Tibial artery (tissue), 4 donors: ENCODE measurements at places on chromosomes 11 and 22.

DNA sequence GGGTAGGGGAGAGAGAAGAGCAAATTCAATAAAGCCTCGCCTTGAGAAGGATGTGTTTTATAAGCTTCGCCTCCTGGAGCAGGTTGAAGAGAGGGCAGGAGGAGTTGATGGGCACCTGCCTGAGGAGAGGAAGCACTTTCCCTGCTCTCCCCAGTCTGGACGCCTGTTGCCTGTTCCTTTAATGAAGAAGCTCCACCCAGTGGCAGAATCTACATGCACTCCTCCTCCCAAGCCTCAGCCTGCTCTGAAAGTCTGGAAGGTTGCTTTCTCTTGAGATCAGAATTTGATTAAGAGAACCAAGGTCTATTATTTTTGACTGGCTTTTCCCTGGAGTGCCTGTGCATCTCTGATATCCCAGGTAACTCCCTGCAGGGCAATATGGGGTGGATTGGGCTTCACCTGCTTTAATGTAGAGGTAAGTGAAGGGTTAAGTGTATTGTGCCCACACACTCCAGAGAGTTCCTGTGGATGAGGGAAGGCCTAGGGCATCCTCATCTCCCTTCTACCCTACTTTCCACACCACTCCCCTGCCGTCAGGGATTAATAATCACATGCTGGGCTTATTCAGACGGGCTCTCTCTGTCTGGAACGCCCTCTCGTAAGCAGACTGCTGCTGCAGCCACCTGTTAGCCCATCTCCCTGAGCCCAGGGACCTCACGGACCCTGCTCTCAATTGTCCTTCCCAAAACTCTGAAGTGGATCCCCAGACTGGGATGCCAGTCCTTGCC, 22.3 kb downstream of the NTM start:
- no peak for DNase-seq

GRCh38 chr11:27718863-27719545, 18.7 kb upstream of the BDNF start:
- DNase-seq, result peak; percentile 65

GRCh38 chr11:877565-877964, 33.0 kb downstream of the CHID1 start:
- no peak for DNase-seq

- peak; percentile 50 for DNase-seq
Observed at GRCh38 chr22:19043121-19044085, 78.8 kb downstream of the DGCR2 start.

DNA sequence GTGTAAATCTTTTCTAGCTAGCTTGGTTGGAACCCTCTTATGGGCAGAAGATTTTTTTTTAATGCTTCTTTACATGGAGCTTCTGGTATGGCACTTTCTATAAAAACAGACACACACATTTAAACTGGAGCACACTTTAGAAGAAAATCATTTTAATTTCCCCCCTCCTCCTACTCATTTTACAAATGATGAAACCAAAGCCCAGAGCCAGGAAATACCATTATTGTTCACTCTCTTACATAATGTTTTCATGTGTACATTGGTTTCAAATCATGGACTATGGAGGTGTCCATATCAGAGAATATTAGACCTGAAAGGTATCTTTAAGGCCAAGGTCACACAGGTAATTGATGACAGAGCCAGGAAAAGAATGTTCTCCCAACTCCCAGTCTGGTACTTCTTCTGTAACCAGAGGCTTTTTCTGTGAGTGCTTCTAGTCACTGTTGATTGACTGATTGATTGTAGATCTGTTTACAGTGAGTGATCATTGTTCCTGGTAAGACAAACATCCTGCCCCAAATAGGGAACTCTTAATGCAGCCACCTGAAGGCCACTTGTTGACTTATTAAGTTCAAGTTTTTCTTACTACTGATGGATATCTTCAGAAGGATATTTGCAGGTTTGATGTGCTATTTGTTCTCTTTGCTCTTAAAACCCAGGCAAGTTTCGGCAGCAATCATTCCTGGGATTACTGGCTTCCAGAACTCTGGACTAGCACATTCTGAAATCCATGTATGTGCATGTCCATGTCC, 26.8 kb upstream of the ME3 start:
- no peak for DNase-seq

- peak; percentile 21 for DNase-seq
Observed at GRCh38 chr22:19478045-19478900, 720 bp downstream of the UFD1 start.

DNA sequence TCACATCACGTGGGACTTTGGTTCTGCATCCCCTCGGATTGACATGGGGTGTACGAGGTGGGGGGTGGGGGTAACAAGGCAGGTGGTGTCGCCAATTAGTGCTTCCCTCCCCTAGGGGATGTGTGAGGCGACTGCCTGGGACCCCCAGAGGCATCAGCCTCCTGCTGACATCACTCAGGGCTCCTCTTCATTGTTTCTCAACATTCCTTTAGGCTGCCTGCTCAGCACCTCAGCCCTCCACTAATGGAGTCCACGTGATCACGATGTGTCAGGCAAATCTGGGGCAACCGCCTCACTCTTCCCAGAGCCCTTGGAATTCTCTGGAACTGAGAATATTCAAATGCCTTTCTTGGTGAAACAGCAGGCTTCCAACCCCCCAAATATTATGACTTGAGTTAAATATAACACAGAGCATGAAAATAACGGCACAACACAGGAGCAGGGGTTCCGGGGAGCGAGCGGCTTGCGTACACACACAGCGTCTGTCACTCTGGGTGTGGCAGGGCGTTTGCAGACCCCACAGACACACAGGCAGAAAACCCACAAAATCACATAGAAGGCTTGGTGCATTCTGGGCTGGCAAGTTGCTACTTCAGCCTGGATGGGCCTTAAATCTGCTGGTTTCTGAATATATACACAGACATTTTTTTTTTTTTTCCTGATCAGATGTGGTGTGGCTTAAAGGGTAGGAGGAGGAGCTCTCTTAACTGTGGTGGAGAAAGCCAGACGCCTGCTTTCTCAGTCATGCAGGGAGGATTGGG, 170.1 kb upstream of the CADM1 start:
- no peak for DNase-seq

DNA sequence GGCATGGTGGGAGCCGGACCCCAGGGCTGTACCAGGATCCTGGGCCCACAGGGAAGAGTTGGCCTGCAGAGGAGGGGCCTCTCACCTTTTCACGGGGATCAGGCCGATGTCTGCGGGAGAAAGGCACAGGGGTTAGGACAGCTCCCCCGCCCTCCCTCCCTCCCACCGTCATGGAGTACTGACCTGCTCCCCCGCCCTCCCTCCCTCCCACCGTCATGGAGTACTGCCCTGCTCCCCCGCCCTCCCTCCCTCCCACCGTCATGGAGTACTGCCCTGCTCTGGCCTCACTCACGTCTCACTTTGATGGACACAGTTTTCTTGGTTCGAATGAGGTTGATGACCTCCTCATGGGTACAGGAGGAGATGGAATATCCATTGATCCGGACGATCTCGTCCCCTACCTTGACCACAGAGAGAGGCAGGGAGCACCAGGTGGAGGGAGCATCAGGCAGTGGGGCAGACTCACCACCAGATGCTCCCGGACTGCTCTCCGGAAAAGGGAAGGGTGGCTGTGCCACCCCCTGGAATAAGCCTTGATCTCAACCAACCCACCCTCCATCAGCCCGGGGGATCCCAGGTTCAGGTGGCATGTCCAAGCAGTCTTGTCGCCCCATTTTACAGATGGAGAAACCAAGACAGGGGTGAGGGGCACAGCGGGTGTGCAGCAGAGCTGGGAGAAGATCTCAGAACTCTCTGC, 17.1 kb downstream of the USH1C start:
- no peak for DNase-seq

DNA sequence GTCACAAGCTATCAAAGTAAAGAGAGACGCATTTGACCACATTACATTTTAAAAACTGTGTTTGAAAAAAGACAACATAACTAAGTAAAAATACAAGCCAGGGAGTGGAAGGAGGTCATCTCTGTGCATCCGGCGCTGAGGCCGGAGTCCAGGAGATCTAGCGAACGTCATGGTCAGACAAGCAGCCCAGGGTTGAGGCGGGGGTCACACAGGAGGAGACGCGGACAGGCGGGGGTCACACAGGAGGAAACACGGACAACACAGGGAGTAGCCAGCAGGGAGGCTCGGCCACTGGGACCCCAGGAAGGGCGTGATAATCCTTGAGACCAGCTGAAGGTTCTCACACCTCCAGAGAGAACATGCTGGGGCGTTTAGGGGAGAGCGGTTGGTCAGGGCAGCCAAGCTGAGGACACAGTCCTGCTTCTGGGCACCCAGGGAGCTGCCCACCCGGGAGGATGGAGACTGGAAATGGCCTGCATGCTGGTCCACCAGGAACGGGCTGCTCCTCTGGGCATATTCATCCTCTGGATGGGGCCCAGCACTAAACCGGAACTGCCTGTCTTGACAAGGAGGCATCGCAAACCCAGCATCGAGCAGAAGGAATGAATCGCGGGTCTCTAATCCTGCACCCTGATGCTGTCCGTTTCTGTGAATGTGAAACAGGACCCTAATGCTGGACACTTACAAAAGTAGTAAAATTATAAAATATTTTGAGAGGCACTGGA, 40.9 kb upstream of the MUC5AC start:
- peak; percentile 18 for DNase-seq

GRCh38 chr22:21055880-21056319, 10.2 kb downstream of the LRRC74B start:
- DNase-seq, result no peak

GRCh38 chr11:112303616-112304015, 43.0 kb upstream of the PLET1 start:
- no peak for DNase-seq

DNA sequence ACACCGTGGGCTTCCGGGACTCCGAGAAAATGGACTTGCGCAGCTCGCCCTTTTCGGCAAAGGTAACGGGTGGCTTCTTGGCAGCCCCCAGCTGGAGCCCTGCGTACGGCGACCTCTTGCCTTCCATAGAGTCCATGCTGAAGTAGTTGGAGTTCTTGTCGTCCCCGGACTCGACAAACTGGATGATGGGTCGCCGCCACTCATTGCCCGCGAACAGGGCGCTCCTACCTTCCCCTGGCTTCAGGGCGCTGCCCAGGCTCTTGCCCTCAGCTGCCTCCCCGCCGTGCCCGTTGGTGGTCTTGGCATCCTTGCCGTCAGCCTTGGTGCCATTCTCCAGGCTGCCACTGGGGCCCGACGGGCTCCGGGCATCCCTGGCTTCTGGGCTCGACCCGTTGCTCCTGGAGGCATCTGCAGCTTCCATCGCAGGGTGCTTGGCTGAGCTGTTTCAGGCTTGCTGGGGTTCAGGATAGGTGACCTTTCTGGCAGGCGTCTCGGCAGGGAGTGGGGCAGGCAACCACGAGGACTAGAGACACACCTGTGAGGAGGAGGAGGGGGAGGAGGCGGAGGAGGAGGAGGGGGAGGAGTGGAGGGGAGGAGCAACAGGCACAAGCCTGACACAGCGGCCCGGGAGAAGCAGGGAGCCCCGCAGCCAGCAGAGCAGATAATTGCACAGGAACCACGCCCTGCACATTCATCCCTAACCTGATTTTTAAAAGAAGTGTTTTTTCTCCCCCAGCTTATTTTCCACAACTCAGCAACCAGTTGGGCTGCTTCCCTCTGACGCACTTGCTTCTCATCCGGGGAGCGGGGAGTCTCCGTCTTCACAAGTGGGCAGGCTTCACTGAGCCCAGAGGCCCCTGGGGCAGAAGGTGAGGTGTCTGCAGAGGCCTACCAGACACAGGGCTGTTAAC, at the start of gene TRIM29:
Gene TRIM29, minus strand, starts transcription at position 503 of the 911 bp plus-strand sequence. Its CDS starts 82 bp downstream, at position 421.
- peak; percentile 62 for DNase-seq

- no peak for DNase-seq
Observed at GRCh38 chr22:32185821-32186220, 19.1 kb downstream of the RFPL2 start.

DNA sequence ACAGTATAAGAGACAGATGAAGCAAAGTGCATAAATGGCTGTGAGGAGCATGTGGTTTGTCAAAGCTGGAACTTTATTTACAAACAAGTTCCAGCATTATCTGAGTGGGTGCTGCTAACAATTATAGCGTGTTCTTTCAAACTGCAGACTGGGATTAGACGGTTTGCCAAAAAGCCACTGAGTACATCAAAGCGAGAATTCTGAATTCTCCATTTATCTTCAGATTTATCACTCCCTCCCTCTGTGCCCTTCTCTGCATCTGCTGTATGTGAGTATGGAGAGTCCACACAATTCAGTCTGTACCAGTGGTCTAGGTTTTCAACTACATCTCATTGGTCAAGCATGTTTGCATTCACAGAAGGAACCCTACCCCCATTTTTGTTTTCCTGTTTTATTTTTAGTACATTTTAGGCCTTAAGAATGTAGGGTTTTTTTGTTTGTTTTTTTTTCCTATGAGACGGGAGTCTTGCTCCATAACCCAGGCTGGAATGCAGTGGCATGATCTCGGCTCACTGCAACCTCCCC, 18.1 kb upstream of the INCENP start:
- no peak for DNase-seq

DNA sequence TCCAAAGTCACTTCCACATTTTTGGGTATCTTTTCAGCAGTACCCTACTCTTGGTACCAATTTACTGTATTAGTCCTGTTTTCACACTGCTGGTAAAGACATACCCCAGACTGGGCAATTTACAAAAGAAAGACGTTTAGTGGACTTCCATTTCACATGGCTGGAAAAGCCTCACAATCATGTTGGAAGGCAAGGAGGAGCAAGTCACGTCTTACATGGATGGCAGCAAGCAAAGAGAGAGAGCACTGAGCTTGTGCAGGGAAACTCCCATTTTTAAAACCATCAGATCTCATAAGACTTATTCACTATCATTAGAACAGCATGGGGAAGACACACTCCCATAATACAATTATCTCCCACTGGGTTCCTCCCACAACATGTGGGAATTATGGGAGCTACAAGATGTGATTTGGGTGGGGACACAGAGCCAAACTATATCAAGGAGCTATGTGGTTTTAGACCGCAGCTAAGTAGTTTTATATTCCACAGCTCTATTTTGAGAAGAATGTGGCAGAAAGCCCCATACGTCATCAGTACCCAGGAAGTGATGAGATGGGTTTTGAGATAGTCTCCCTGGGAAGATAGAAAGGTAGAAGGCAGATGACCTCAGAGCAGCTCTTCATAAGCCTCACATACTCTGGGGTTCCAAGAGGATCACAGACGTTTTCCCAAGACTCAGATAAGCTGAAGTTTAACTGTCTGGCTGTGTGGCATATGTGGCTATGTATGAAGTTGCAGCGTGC, 96.3 kb downstream of the APIP start:
- no peak for DNase-seq
